Common myeloid progenitor, CD34-positive (primary cell): ENCODE measurements at places on chromosomes 7 and 10.
A peak's percentile ranks its signal among the peaks of the same experiment; 100 is the strongest.

GRCh38 chr7:134901389-134902020 is 84.8 kb upstream of the AGBL3 start:
- no peak for DNase-seq

DNA sequence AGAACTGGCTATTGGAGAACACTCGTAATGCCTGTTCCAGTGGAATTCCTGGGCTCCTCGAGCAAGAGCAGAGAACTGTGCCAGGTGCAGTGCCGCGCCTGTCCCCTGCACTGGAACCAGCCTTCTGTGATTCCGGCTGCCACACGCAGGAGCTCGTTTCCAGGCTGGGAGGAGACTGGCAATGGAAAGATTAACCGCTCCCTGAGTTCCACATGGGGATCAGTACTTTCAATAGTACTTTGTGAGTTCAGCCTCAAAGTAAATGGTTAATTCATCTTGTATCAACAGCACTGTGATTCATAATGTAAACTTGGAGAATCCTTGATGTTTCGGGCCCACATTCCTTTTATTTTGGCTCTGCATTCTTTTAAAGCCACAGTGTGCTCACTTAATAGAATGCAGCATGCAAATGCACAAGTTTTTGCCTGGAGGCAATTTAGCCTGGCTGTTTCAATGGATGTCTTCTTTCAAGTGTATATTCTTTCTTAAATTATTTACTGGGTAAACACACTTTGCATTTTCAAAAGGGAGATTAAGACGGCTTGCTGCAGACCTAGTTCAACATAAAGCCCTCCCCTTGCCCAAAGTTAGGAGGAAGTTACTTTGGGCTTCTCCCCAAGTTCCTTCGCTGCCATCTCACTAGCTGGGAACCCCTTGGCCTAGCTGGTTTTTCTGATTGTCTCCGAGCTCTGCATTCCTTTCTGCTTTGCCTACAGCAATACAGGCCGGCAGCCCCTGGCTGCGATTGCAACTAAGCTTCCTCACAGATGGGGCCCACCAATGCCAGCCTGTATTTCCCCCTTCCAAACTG is 138.1 kb upstream of the TCF7L2 start:
- no peak for DNase-seq

DNA sequence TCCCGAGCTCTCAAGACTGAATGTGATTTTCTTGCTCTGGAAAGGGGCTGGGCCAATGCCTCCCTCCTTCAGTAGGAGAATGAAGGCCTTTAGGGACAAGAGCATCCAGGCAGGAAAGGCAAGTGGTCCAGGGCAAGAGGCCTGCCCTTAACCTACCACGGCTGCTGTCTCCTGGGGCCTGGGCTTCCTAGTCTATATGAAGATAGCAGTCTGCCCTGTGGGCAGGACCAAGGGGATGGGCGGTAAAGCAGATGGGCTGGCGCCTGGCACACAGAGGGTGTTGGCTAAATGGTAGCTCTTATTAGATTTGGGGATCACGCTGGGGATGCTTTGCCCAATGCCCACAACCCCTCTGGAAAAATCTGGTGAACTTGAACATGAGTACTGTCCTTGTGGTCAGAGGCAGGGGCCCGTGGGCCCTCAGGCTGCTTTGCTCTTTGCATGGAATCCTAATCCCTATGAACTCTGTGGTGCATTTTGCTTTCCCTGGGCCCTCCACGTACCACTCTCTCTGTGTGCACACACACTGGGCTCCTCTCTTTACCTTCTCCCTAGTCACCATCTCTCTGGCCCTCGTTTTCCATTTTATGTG is 20.3 kb downstream of the CHAT start:
- no peak for DNase-seq

GRCh38 chr10:114387784-114388183 is 16.5 kb downstream of the AFAP1L2 start:
- no peak for DNase-seq

DNA sequence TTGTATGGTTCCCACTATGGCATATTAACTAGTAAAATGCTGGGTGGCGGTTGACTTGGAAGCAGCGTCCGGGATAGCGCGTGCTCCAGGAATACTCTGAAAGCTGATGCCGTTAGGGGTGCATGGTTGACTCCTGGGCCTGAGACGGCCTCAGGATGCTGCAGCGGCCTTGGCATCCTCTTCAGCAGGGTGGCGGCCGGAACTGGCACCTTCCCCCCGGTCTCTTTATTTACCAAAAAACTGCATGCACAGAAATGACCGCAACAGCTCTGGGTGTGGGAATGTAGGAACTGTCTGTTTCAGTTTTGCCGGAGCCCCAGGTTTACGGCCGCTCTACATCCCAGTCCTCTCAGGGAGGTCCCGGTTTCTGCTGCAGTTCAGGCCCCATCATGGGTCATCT is 28.8 kb downstream of the PFKP start:
- peak; percentile 74 for DNase-seq

DNA sequence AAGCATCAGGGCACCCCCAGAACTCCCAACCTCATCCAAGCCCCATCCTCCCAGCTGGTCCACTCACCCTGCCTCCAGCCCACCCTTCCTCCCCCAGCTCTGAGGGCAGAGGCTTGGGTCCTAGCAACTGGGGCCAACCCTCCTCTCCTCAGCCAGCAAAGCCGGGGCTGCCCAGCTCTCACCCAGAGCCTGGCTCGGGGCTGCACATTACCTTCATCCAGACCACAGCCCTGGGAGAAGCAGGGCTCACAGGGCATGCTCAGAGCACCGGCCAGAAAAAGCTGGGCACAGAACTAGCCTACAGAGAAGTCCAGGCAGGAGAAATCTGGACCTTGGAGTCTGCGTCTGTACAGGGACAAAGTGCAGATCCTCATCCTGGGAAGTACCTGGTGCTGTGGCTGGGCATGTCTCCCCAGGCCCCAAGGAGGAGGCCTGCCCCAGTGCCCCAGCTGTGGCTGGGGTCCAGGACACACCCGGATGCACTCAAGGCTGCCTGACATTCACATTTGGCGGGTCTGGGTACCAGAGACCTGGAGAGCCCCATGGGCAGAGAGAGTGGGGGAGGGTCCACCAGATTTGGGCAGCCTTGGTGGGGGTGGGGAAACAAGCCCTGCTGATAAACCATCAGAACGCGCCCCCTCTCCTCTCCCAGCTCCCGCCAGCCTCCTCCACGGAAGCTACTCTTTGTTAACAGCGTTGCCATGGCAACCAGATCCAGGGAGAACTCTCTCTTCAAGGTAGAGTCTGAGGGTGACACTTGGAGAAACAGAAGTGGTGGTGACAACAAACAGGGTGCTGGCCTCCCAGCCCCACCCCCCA is 5.1 kb downstream of the RASGEF1A start:
- DNase-seq: no peak

GRCh38 chr10:111865550-111865949 is 318.0 kb downstream of the GPAM start:
- no peak for DNase-seq

DNA sequence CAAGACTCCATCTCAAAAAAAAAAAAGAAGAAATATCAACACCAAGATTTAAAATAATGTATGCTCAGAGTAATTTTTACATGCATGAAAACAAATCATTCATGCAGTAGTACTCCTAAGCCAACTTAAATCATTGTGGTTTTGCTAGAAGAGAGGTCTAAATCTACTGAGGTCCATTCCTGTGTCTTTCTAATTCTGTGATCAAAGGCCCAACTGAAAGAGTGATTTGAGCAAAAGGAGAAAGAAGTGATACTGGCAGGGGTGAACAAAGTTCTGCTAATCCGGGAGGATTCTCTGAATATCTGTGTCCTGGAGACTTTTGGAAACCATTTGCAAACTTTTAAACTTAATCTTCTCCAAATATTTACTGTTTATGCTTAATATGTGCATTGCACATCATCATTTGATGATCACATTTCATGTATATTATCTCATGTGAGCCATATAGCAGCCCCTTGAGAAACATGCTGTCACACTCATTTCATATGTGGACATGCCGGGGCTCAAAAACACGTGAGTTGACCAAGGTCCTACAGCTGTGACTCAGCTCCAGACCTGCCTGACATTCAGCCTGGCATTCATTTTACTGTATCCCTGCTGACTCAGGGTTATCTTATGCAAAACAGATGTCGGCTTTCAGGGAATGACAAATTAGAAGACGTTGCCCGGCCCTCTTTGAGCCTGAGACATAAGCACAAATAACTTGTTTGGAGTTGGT is 76.4 kb downstream of the FAM107B start:
- DNase-seq: no peak

DNA sequence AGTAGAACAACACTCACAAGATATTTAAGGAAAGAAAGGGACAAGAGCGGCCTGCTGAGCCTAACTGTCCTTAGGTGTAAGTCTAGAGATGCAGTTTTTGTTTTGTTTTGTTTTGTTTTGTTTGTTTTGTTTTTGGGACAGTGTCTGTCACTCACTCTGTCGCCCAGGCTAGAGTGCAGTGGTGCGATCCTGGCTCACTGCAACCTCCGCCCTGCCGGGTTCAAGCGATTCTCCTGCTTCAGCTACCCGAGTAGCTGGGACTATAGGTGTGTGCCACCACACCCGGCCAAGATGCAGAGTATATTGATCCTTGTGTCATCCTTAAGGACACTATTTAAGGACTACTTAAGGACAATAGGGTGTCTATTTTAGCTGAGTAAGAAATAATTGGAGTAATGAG is 84.1 kb upstream of the PARD3 start:
- DNase-seq: no peak

- DNase-seq: no peak
Observed at GRCh38 chr7:13197501-13197900, 510.1 kb downstream of the ARL4A start.

DNA sequence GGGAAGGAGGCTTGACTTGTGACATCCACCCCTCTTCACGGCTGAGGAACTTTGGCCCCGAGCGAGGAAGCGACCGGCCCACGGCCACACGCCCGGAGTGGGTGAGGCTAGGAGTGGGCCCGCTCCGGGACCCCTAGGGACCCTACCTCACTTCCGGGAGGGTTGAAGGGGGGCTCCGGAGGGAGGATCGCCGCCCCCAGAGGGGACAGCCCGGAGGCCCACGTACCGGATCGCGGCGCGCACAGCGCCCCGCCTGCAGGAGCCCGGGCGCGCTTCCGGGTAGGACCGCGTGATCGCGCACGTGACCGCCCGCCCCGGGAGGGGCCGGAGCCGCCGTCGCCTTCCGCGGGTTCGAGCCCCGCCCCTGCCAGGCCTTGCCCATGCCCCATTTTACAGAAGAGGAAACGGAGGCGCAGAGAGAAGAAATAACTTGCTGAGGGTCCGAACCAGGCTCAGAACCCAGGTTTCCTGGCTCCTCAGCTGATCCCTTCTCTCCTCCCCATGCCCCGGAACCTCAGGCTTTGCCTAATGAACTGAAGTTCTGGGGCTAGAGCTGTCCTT is at the start of gene HPS1:
Gene HPS1 (minus strand): TSS at position 275 of the 561 bp plus-strand sequence. CDS start 3,695 bp downstream, outside the sequence.
- DNase-seq: peak; percentile 68

DNA sequence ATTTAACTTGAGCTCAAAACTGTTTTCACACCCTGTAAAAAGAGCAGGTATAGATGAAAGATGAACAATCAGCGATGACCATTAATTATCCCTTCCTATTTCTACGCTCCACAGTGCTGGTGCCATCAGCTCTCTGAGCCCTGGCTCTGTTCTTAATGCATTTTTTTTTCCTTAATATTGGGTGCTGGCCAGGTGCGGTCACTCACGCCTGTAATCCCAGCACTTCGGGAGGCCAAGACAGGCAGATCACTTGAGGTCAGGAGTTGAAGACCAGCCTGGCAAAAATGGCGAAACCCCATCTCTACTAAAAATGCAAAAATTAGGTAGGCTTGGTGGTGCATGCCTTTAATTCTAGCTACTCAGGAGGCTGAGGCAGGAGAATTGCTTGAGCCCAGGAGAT is 4.2 kb downstream of the STEAP4 start:
- DNase-seq: no peak

DNA sequence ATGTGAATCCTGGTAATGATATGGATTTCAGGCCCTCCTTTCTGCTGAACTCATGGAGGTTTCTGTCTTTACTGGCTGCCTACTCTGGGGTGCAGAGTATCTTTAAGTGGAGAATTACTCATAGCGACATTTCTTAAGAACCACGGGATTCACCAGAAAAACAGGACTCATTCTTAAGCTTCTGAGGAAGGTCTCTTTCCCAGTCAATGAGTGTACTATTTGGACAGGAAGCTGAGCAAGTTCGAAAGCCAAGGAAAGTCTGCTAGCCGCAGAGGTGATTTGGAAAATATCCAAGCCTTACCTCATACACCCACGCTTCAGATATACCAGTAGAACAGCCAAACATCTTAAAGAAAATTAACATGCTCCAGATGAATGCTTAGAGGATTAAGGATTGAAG is 377.6 kb upstream of the MYO3A start:
- no peak for DNase-seq
